ENCODE measurements at places on chromosomes 2 and 18. TPM values are rescaled to one million over a fixed set of nuclear protein-coding genes. Genes with fewer than 3 reads are reported as not detected.
A peak's percentile ranks its signal among the peaks of the same experiment; 100 is the strongest.

DNA sequence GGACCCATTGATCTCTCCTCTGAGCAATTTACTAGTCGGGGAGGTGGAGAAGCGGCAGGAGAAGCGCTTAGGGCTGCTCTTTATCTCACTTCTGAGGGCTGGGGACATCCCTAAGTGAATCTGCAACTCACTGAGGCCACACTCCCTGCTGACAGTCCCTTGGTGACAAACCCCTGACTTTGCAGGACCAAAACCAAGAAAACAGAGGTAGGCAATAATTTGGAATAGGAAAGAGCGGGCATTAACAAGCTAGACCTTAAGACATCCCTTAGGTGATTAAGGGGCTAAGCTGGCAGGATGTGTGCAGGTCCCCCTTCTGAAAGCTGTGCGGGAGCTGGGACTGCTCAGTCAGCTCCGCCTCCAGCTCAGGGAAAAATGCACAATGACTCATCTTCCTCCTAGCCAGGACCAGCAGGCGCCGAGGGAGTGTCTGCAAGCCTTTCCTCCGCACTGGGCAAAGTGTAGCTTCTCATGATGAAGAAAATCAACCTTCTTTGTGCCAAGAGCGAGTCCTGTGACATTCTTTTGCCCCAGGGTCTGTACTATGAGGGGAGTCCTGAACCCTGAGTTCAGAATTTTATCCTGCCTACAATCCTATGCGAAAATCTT lies 63.3 kb downstream of the BOD1L2 start:
- DNase-seq: peak; percentile 28

DNA sequence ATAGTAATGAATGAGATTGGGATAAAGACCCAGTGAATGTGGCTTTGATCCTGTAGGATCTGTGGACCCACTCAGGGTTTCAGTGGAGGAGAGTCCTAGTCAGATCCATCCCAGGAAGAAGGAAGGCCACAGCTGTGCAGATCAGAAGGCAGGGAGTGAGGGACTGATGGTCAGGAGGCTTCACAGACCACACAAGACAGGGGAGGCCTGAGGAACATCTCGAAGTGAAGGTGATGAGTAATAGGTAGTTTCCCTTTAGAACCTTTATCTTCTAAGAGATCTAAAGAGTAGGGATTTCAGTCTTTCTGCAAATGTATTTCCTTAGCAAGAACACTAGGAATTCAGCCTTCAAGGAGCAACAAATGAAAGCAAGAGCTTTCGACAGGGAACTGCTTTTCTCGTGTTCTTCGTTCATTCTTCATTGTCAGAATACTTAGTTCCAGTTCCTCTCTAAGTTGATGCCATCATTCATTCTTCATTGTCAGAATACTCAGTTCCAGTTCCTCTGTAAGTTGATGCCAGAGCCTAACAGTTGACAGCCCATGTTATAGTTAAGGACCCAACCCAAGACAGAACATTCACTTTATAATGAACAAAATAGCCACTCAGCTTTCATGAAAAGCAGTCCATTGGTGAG lies 150.2 kb upstream of the EPAS1 start:
- DNase-seq: no peak

GRCh38 chr2:165794536-165794928 lies 485 bp upstream of the GALNT3 start:
- DNase-seq: peak; percentile 17

DNA sequence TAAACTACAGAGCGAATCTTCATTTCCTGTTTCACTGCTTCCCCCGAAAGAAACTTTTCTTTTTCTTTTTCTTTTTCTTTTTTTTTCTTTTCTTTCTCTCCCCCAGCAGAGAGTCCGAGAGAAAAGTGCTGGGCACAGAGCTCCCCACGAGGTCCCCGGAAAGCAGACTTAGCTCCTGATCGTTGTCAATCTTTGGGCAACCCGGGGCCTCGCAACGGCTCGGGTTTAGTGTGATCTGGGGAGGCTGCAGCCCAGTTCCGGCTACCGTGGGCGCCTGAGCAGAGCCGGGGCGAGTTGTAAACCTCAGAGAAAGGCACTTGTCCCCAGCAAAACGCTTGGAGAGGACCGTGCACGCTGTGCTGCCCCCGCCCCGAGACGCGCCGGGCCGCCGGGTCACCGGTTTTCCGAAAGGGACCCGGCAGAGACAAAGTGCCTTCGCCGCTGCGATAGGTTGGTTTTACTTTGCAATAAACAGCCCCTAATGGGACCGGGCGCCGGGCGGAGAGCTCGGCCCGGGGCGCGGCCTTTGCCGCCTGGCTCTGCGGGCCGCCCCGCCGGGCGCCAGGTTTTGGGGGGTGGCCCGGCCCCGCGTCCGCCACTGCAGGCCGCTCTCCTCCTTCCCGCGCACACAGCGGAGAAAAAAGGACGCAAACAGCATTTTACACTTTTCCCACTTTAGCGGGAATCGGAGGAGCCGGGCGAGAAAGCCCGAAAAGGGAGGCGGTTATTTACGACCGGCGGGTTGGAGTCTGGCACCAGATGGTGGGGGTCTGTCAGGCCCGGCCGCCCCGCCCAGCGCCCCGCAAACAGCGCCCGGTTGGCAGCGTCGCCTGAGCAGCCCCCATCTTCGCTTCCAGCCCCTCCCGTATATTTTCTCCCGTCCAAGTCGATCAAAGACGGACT lies 136.0 kb downstream of the INSIG2 start:
- no peak for DNase-seq

TUBB8B gene
- 0.32 TPM for total RNA-seq

DNA sequence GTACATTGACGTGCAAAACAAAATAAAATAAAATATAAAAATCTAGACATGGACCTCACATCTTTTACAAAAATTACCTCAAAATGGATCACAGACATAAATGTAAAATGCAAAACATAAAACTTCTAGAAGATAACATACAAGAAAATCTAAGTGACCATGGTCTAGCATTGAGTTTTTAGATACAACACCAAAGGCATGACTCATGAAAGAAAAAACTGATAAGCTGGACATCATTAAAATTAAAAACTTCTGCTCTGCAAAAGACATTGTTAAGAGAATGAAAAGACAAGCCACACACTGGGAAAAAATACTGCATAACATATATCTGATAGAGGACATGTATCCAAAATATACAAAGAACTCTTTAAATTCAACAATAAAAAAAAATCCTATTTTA lies 14.4 kb downstream of the MAP4K3 start:
- DNase-seq: no peak

Measured in fibroblast of villous mesenchyme (primary cell).